Renal cortex interstitium (tissue), 15 donors: ENCODE measurements at places on chromosomes 2 and 18.

DNA sequence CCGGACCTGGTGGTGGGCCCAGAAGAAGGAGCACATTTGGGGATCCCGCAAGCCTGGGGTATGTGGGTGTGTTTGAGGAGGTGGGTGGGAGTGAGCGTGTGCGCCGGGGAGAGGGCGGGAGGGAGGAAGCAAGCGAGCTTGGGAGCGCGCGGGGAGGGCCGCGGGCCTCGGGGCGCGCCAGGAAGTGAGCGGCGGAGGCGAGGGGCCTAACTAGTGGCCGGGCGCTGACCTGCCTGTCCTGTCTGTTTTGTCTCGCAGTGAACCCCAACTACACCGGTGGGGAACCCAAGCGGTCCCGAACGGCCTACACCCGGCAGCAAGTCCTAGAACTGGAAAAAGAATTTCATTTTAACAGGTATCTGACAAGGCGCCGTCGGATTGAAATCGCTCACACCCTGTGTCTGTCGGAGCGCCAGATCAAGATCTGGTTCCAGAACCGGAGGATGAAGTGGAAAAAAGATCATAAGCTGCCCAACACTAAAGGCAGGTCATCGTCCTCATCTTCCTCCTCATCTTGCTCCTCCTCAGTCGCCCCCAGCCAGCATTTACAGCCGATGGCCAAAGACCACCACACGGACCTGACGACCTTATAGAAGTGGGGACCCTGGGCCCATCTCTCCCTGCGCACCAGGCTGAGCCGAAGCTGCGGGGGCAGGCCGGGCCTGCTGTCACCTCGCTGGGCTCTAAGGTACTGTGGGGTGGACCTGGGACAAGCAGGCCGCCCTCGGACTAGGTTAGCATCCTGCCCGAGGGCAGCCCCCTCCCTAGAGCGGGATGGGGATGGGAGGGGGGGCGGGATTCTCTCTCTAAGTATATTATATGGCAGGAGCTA is 1.2 kb downstream of the HOXD4 start:
- DNase-seq, result no peak

- no peak for DNase-seq
Measured at GRCh38 chr2:189199797-189200196, 20.2 kb upstream of the COL5A2 start.

- no peak for DNase-seq
Measured at GRCh38 chr2:20985062-20985461, 58.8 kb downstream of the APOB start.

DNA sequence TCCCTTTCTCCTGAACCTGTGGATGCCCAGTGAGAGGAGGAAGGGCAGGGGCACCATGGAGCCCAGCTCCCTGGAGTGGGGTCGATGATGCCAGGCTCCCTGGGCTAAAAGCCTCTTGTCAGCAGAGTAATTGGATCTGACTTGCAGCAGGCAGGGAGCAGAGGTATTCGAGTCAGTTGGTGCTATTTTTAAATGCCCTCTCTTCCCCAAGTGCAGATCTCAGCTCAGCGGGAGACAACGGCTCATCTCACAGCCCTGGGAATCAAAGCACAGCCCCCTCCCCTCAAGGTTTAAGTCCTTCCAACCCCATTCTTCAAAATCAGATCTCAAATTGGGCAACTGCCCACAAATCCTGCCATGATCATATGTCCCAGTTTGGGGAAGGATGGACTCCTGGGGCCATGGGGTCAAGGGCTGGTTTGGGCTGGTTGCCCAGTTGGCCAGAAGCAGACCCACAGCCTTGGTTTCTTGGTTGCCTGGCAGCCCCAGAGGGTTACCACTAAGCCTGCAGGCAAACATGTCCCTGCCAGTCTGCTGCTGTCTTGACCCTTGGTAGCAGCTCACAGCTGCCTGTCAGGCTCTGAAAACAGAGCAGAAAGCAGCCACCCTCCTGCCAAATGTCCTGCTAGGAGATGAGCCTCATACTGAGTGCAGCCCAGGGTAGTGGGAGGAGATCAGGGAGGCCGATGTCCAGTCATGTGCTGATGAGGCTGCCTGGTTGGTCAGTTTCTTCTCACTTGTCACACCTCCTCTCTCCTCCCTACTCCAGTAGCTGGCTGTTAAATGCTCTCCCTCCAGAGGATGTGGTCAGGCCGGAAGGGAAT is 244.9 kb downstream of the LOXHD1 start:
- DNase-seq, result peak; percentile 28

DNA sequence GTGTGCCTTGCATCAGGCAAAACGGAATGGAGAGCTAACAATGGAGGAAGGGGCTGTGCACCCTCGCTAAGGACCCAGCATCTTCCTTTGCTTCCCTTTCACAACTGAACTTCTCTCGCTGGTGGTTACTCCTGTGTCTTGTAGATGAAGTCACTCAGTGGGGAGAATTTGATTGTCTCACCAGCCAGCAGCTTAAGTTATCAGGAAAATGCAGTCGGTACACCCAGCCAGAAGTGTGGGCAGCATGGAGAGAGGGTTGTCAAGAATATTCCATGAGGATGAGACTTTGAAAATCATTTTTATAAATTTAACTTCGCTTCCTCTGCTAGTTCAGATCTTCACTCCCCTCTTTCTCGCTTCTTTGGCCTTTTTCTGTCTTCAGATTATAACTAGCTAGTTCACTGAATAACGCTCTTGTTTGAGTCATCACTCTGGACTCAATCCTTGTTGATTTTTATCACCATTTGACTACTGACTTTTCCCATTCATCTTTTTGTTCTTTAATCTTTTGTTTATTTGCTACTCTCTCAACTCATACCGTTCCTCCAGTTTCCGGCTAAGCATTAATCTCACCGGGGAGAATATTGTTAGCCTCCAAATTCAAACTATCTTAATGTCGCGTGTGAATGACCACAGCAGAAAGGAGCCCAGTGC is 221.7 kb downstream of the CD226 start:
- no peak for DNase-seq

GRCh38 chr2:233841183-233841582 is 13.2 kb downstream of the HJURP start:
- no peak for DNase-seq

- DNase-seq, result no peak
Measured at GRCh38 chr2:235098736-235099494, 147.1 kb downstream of the SH3BP4 start.

DNA sequence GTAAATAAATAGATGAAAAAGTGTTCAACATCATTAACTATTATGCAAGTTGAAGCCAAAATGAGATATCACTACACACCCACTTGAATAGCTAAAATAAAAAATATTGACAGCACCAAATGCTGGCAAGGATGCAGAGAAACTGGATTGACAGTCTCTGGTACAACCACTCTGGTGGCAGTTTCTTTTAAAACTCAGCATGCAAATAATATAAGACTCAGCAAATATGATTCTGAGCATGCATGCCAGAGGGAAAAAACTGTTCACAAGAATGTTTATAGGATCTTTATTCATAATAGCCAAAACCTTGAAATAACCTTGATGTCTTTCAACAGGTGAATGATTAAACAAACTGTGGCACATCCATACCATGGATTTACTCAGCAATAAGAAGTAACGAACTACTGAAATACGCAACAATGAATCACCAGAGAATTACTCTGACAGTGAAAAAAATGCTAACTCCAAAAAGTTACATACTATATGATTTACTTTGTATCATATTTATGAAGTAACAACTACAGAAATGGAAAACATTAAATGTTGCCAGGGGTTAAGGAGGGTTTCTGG is 131.8 kb downstream of the PIGN start:
- no peak for DNase-seq

DNA sequence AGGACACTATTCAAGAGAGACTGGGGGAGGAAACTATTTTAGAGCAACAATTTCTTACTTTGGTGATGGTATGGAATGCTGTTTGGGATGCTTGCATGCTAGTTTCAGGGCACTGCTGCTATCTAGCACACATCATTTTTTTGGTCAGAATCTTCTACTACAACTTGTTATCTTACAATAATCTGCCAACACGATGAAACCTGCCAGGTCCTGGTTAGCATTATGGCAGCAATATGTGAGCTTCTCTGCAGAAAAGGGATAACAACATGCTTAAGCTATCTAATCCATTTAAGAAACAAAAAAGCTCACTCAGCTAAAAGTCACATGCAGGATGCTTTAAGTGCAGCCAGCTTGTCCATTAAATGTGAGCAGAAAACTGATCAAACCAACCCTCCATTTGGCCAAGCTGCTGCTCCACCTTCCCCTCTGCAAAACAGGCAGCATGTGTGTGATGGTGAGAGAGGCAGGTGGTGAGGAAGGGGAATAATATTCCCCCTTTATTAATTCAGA is 30.1 kb downstream of the GAREM2 start:
- DNase-seq, result no peak

DNA sequence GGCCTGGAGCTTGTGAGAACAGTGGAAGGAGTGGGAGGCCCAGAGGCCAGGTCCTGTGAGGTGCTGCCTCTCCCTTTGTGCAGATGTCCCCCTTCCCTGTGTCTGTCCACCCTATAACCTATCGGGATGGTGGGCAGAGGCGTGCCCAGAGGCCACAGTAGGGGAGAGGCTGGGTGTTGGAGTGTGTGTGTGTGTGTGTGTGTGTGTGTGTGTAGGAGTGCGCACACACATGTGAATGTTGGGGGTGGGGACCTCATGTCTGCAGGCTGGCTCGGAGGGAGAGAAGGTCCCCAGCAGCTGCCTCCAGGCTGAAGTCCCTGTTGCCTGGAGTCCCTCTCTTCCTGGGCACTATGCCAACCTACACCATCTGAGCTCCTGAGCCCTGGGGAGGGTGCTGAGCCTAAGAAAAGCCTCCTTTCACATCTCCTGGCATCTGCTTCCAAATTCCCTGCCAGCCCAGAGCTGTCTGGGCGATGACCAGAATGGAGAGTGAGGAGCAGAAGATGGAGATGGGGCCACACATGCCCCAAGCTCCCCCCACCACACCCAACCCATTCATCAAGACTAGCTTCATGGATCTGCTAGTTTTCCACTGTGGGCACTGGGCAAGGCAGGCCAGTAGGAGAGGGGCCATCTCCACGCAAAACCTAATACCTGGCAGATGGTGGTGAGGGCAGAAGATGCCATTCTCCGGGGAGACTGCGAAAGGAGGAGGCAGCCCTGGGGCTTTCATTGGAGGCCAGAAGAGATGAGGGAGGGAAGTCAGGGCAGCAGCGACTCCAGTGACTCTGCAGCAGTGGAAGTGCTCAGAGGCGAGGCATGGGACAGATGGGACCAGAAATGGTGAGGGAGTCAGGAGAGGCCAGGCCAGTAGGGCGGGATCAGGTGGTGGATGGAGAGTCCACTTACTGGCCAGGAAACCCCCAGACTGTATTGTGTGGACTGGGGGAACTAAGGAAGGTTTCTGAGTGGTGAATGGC is 20.3 kb downstream of the KCNK3 start:
- no peak for DNase-seq

- no peak for DNase-seq
Measured at GRCh38 chr2:178859730-178860129, 52.5 kb upstream of the TTN start.

GRCh38 chr18:31398191-31398590 is 21.6 kb downstream of the DSG4 start:
- no peak for DNase-seq

DNA sequence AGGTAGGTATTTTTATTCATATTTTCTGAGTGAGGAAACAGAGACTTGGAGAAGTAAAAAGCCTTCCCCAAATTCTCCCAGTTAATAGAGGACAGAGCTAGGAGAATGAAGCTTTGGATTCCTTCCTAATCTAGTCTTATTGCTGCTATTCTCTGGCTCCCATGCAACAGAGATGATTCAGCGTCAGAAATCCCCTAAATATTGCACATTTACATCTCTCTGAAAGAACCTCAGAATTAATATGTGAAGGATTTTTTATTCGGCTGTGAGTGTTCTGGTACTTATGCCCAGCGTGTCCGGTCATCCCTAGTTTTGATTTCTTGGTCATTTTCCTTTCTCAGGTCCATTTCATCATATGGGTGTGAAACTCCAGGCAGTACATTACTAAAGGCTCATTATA is 91.2 kb upstream of the SESTD1 start:
- DNase-seq, result no peak

GRCh38 chr2:63992061-63992685 is 27.1 kb downstream of the VPS54 start:
- DNase-seq, result no peak

DNA sequence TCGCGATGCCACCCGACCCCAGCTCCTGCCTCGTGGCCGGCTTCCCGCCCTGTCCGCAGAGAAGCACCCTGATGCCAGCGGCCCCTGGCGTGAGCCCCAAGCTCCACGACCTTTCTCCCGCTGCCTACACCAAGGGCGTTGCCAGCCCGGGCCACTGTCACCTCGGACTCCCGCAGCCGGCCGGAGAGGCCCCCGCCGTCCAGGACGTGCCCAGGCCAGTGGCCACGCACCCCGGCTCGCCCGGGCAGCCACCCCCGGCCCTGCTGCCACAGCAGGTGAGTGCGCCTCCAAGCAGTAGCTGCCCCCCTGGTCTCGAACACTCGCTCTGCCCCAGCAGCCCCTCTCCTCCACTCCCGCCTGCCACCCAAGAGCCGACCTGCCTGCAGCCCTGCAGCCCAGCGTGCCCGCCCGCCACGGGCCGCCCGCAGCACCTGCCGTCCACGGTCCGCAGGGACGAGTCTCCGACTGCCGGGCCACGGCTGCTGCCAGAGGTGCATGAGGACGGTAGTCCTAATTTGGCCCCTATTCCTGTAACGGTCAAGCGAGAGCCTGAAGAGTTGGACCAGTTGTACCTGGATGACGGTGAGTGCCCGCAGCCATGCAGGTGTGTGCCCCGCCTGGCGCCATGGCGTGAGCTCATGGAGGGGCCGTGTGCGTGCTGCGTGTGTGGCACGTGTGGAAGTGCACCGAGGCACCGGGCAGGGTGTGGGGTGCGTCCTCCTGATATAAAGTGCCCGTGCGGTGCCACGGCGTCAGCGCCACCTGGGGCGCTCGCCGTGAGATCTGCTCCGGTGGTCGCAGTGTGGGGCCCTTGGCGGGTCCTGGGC is 90.8 kb downstream of the NFATC1 start:
- no peak for DNase-seq

DNA sequence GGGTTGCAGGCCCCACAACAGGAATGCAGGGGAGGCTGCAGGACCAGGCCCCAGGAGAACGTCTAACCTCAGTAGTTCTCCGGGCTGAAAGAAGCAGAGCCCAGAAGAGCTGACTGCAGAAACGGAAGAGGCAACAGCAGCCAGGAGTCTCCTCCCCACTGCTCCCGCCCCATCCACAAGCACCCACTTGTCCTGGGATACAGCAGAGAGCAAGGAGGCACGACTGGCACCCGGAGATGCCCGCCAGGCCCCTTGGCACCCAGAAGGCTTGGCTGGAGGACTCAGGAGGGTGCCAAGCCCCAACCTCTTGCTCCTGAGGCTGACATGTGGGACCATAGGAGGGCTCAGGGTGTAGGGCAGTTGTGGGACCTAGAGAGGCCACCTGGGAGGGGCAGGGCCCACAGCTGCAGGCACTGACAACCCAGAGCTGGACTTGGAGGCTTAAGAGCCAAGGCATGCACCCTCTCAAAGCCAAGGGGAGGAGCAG is 29.0 kb upstream of the TNS1 start:
- DNase-seq, result no peak

DNA sequence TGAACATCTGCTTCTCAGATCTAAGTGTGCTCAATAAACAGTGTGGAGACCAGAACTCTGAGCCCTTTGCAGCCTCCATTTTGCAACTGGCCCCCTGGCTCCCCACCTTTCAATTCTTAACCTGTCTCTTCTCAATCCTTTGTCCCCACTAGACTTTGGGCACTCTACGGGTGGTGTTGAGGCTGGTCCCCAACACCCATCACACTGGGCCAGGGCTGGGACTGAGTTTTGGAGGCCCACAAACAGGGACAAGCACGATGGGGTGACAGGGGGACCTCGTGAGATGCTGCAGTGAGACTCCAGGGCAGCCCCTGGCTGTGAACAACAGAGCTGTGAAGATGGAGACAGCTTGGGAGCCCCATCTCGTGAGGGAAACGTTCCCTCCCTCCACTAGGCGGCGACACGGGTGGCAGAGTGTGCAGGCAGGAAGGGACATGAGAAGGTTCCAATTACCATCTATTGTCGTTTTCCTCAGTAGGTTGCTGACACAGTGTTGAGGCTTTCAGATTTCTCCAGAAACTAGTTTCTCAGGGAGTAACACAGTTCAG is 1.2 kb downstream of the ANKMY1 start:
- no peak for DNase-seq
